ENCODE measurements at places on chromosomes 4 and X.

DNA sequence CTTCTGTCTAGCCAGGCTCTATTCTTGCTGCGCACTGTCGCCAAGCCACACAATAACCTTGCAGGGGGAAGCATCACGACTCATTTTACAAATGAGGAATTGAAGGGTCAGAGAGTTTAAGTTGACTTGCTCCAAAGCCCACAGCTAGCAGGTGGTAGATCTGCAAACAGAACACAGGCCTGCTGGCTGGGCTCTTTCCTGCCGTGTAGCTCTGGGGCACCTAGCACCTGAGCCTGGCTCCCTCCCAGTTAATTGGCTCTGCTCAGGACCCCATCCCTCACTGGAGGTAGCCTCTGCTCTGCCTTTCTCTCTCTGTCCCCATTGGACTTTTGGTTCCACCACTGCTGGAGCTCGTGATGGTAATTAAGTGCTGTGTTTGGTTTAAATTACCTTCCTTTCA, 98.5 kb downstream of the NSUN7 start:
- DNase-seq, result no peak

DNA sequence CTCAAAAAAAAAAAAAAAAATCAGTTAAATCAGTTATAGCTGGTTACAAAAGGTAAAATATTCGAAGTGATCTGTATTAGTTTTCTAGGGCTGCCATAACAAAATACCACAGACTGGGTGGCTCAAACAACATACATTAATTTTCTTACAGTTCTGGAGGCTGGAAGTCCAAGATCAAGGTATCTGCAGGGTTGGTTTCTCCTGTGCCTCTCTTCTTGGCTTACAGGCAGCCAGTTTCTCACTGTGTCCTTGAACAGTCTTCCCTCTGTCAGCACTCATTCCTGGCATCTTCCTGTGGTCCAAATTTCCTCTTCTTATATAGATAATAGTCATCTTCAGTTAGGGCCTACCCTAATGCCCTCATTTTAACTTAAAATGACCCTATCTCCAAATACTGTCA, 239.9 kb downstream of the MGST2 start:
- no peak for DNase-seq

- DNase-seq, result no peak
These were observed 1257.2 kb downstream of the ADGRL3 start for GRCh38 chr4:62457356-62457755.

DNA sequence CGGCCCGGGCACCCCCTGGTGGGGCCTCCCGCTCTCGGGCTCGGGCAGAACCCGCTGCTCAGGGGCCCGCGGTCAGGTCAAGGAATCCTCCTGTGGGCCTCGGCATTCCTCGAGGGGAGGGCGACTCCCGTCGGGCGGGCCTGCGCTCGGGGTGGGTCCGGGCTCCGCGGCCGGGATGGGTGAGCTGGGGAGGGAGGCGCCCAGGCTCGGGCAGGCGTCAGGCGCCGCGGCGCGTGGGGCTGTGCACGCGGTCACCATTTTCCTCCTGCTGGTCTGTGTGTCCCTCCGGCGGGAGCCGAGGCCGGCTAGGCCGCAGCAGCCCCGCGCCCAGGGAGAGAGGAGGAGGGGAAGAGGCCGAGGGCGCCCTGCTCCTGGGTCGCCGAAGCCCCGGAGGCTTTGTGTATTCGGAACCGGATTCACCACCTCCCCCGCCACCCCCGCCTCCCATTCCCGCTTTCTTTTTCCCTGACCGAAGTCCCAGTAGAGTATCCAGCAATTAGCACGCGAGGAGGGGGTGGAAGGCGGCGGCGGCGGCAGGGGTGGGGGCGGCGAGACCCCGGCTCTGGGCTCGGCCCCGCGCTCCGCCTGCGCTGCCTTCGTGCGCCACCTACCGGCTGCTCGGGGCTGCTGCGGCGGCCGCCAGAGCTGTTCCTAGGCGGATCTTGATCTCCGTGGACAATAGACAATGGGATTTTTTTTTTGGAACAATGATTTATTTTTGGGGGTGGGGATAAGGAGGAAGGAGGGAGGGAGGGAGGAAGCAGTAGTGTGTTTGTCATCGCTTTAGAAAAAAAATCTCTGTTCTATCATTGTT, 99.0 kb upstream of the MAML3 start:
- DNase-seq, result peak; percentile 67
